Fibroblast of mammary gland (primary cell): ENCODE measurements at places on chromosomes 5 and 9.
A peak's percentile ranks its signal among the peaks of the same experiment; 100 is the strongest.

DNA sequence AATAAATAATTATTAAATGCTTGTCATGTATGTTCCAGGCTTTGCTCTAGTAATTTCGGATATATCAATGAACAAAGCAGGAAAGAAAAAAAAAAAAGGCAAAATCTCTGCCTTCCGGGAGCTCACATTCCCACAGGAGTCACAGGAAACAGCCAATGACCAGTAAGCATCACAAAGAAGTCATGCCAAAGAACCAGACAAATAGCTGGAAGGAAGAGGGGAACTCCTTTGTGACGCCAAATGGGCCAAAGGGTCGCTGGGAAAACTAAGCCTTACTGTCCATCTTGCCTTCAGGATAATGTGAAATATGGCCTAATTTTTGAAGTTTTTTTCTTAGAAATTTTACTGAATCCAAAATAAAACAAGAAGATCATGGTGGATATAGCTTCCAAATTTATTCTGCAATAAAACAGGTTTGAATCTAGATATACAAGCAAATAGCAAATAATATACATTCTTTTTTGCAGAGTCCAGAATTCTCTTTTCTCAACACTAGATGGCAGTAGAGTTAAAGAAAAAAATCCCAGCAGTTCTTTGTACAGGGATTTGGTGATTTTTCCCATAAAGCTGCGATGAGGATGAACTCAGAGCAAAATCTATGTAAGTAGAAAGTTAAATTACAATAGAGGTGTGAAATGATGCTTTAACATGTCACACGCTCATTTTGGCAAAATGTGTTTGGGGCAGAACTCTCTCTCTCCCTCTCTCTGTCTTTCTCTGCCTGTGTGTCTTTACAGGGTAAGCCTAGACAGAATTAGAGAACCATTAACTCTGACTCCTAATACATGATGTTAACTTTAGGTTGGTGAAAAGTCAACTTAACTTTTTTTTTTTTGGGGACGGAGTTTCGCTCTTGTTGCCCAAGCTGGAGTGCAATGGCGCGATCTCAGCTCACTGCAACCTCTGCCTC, 60.0 kb upstream of the TUT7 start:
- DNase-seq, result peak; percentile 65

DNA sequence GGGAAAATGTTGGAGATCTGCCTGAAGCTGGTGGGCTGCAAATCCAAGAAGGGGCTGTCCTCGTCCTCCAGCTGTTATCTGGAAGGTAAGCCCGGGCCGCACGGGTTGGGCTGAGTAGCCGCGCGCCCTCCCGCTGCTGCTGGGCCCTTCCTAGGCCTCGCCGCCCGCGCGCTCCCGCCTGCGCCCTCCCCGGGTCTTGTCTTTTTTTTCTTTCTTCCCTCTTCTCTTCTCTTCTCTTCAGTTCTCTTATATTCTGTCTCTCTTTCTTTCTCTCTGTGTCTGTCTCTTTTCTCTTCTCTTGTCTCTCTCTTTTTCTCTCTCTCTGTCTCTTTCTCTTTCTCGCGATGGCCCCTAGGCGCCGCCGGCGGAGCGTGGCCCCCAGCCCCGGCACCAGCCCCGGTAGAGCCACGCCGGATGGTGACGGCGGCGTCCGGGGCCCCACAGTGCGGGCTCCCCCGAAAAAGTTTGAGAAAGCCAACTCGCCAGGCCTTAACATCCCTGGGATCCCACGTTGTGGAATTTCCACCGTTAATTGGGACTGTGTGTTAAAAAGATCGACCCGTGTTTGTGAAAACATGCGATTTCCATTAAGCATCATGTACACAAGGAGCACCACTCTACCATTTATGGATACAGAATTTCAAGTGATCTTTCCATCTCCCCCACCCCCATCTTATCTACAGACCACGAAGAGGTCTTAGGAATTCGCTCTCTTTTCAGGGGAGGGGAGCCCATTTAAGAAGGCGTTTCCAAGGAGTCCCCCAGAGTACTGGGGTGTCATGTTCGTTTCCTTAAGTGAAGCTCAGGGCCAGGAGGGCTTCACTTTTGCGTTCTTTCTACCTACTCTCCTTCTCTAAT, 616 bp downstream of the ABL1 start:
- DNase-seq, result peak; percentile 63

- no peak for DNase-seq
Observed at GRCh38 chr5:27275345-27275744, 237.0 kb upstream of the CDH9 start.

GRCh38 chr9:113690055-113690740, 185.9 kb upstream of the ZNF618 start:
- no peak for DNase-seq

DNA sequence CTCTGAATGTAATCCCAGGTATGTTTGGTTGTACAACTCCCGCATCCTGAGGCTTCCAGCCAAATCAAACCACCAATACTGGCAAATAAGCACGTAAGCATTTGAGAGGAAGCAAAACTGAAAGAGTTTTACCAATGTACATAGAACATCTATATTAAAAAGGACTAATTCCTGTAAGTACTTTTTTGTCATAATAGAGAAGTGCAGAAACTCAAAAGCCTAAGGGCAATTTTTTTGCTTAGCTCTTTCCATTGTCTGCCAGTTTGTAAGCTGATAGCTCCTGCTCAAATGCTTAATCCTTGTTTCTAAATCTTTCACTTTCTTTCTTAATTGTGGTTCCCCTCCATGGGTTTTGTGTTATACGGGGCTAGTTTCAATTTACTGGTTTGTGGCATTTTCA, 1151.8 kb downstream of the CDH12 start:
- DNase-seq, result no peak

GRCh38 chr5:56734091-56734694, 81.2 kb upstream of the MAP3K1 start:
- no peak for DNase-seq

DNA sequence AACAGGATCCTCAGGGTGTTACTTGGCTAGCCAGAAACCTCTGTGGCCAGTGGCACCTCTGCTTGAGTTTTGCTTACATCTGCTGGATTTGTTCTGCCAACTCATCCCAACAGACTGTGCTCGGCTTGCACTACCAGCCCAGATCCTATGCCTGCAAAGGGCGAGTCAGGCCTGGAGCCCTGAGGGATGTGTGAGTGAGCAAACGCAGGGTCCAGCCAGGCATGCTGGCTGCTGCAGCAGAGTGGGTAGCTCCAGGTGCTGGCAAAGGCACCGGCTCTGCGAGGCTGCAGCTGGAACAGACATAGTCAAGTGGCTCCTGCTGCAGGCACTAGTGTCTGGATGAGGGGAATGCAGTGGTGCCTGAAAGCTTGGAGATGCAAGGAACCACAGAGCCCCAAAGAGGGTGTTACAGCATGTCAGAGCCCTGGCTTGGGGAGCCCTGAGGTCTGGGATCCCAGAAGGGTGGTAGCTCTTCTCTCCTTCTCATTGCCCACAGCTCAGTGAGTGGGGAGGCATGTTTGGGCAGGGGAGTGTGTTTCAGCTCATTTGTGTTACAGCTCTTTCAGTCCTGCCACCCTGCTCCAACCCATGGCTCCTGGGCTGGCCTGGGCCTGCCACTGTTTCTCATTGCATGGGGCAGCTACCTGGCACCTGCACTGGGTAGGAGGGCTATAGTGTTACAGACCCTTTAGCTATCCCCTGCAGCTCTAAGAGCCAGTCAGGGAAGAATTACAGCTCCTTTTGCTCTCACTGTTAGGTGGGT, 332.6 kb downstream of the TAF11L14 start:
- no peak for DNase-seq

DNA sequence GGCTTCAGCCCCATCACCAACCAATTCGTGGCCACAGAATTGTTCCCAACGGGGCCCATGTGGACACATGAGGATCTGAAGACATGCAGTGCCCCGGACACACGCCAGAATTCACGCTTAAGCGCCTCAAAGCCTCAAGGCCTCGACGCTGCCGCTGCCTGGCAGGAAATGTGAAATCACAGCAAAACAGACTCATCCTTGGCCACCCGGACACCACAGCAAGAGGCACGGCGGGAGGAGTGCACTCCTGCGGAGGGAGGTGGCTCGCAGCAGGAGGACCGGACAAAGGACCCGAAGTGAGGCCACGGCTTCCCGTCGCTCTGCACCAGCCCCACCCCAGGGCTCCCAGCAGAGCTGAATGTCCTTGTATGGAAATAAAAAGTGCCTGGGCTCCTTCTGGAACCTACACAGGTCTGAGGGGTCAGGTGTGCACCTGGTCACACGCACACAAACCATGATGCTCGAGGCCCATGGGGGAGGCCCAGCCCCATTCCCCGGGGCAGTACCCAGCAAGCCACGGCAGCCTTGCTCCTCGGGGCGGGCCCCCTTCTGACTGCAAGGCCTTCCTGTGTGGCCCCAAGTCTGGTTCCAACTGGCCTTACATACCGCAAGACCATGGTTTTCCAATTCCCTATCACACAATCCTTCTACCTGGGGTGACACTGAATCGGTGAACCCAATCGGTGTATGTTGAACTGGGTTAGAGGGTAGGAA, 10.0 kb downstream of the SEC16A start:
- DNase-seq, result no peak

- no peak for DNase-seq
Observed at GRCh38 chr9:36833954-36834353, 200.1 kb downstream of the PAX5 start.

- no peak for DNase-seq
Observed at GRCh38 chr5:147174671-147175265, 60.1 kb upstream of the STK32A start.

DNA sequence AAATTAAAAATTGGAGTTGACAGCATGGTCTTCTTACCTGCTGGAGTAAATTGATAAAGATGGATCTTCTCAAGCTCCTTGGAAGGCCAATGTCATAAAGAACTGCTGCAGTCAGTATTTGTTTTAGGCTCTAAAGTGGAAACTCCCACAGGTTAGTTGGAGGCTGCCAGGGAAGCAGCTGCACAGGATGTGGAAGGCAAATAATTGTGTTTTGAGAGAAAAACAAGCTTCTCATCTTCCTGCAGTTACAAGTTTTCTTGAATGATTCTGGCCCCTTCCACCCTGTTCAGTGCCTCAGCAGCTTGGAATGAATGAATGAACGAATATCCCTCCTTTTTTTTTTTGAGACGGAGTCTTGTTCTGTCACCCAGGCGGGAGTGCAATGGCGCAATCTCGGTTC, 13.9 kb downstream of the MROH2B start:
- DNase-seq, result no peak

DNA sequence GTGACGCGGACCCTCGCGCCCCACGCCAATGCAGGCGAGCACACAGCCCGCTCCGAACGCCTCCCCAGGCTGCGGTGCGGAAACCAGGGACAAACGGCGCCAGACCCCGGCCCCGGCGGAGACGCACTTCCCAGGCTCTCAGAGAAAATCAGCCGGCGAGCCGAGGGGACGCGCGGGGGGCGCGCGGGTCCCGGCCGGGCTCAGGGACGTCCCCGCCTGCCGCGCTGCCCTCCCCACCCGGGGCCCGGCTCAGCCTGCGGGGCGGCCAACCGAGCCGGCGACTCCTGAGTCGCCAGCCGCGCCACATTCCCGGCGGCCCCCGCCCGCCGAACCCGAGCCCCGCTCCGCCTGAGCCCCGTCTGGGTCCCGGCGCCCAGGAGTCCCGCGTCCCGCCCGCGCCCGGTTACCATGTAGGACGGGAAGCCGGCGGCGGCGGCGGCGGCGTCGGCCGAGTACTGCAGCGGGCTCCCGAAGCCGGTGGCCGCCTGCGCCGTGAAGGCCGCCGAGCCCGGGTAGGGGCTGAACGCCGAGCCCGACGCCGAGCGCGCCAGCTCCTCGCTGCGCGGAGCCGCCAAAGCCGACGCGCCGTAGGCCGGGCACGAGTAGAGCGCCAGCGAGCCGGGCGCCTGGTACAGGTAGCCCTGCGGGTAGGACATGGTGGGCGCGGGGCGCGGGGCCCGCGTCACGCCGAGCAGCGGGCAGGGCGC, 566 bp downstream of the IRX2 start:
- DNase-seq, result no peak

DNA sequence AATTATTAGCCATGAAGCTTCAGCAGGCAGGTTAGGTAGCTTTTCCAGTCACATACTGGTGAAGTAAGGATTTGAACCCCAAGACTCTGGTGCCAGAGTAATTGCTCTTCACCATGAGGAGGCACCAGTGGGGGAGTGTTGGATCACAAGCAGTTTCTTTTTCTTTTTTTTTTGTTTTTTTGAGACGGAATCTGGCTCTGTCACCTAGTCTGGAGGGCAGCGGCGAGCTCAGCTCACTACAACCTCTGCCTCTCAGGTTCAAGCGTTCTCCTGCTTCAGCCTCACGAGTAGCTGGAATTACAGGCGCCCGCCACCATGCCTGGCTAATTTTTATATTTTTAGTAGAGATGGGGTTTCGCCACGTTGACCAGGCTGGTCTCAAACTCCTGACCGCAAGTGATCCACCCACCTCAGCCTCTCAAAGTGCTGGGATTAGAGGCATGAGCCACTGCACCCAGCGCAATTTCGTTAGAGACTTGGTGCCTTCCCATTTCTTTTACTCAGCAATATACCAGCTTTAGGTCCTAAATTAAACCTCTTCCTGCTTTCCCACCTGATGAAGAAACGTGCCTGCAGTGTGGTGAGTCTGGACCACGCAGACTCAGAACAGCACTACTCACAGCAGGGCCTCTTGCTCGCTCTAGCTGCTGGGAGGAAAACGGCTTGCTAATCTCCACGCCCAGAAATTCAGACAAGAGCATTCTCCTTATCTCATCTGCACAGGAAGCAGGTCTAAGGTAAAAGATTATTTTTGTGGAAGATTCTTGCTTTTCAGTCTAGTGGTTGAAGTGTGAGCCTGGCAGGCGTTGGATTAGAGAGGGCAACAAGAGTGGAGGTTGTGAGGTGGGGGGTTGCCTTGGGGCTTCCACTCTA, at the start of gene S100Z:
Gene S100Z (plus strand): TSS at position 596 of the 873 bp plus-strand sequence. CDS start 25,346 bp downstream, outside the sequence.
- DNase-seq, result no peak

GRCh38 chr5:147972076-147972840, 65.9 kb upstream of the C5orf46 start:
- DNase-seq, result no peak

DNA sequence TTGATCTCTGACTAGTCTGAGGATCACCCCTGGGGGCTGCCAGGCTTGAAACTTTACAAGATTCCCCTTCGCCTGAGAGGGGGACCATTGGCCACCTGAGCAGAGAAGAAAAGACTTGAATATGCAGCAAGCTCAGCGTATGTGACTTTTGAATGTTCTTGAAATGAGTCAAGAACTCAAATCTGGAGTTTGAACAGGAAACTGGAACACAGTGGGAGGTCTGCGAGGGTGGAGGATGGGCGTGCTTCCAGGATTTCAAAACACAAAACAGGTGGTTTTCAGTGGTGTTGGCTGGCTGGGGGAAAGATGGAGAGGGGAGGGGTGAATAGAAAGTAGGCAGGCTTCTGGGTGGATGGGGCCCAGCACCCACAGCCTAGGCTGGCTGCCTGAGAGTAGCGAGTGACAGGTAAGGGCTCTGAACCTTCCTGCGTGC, 40.6 kb downstream of the TMEM174 start:
- DNase-seq, result peak; percentile 83

DNA sequence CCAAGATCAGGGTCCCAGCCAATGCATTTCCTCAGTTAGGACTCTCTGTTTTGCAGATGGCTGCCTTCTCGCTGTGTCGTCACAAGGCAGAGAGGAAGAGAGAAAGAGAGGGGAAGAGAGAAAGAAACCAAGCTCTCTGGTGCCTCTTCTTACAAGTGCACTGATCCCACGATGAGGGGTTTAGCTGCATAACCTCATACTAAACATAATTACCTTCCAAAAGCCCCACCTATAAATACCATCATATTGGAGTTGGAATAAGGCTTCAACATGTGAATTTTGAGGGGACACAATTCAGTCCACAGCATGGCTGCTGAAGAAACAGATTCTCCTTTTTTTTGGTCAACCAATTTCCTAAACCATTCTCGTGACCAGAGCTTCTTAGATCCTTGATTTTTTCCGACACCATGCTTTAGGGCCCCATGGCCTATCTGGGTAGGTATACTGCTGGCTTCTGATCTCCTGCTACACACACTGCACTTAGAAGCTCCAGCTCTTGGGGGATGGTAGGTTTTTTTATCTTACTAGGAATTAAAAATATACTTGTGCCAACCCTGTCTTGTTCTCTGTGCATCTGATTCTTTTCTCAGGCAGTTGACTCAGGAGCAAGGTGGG, 5.1 kb downstream of the CAMK4 start:
- no peak for DNase-seq
